ENCODE measurements at places on chromosomes 11 and 22.

DNA sequence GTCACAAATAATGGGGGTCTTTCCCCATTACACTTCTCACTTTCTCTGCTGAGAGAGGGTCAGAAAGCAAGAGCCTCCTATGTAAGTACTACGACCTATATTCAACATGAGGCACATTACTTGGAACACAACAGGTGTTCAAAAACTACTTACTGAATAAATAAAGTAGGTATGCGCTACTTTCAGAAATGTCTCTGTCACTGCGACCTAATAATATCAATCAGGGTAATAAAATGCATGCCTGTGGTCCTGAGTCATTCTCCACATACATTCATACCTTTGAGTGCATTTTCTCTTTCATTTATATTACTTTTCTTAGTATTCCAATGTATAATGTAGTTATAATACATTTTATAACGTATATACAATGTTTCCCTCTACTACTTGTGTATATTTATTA, 838.9 kb downstream of the DLG2 start:
- DNase-seq, result no peak

GRCh38 chr11:64490562-64491216, 100.3 kb upstream of the SLC22A12 start:
- DNase-seq, result no peak

- DNase-seq, result no peak
These were observed 36.9 kb upstream of the PRR5 start for GRCh38 chr22:44665115-44665514.

- no peak for DNase-seq
These were observed 113.2 kb upstream of the RAG2 start for GRCh38 chr11:36711104-36711825.

GRCh38 chr11:65546217-65546958, 11.8 kb downstream of the LTBP3 start:
- peak; percentile 61 for DNase-seq

- DNase-seq, result peak; percentile 58
These were observed 33.0 kb upstream of the MYOD1 start for GRCh38 chr11:17686231-17686980.

DNA sequence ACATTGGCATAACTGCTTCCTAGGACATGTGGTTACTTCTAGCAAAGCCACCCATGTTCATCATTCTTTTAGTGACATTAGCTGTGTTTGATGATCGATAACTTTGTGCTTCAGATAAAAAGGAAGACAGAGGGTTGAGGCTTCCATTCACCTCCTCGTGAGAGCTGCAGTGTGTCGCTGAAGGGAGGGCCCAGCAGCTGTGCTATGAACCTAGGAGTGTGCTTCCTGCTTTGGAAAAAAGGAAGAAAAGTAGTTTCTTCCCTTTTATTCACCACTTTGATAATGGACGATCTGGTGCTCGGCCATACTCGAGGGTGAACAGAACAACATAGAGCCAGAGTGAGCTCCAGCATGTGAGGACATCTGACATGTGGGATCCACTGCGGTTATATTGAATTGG, 6.1 kb upstream of the RFPL2 start:
- no peak for DNase-seq

DNA sequence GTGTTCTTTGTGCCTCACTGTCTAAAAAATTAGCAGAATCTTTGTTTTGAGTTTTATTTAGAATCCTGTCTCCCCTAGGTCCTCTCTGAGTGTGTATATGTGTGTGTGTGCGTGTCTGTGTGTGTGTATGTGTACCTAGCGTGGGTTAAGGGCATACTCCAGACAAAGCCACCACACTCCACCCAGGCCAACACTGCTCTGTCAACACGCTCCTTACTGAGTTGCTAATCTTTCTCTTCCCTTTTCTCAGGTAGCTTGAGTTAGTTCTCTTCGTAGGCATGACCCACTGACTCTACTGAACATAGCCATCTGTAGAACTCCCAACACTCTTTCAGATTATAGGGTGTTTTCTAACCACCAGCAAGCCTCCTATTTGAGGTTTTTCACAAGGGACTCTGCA, 131.1 kb downstream of the LRRC4C start:
- DNase-seq, result no peak

GRCh38 chr11:118213201-118213600, 11.6 kb downstream of the JAML start:
- DNase-seq, result no peak

- no peak for DNase-seq
These were observed 19.7 kb upstream of the GLYATL1 start for GRCh38 chr11:58919561-58919960.

- DNase-seq, result no peak
These were observed 15.8 kb downstream of the IL17RA start for GRCh38 chr22:17100621-17101020.

DNA sequence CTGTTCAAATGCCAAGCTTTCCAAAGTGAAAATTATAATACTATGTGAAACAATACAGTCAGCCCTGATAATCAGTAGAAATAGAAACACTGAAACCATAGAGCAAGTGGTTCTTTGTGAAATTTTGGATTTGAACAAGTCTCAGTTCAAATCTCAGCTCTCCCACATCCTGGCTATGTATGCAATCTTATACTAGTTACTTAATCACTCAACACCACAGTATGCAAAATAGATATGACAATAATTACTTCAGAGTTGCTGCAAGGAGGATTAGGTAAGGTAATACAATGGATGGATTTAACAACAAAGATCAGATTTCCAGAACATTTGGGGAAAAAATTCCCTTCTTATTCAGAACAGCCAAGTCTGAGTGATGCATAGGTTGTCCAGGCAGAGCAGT, 851.8 kb upstream of the CCDC90B start:
- no peak for DNase-seq

DNA sequence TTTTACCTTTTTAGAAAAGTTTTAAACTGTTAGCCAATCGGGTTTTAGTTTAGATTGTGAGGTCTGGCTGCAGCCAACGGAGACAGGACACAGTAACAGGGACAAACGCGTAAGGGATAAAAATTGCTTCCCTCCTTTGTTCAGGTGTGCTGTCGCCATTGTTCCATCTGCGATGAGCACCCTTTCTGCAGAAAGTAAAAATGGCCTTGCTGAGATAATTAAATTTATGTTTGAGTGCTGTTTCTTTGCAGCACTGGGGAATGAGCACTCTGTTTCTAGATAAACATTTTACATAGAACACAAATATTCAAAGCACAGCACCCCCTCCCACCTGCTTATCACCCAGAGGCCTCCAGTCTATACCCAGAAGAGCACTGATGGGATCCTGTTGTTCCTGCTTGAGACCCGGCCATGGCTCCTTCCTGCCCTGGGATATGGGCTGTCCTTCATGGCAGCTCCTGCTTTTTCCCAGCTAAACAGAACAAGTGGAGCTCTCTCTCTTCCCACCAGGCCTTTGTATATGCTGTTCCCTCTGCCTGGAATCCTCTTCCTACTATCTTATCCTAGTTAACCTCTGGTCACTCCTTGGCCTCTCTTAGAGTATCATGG, 34.3 kb upstream of the CELSR1 start:
- DNase-seq, result no peak

- DNase-seq, result no peak
These were observed 388.4 kb downstream of the SOX6 start for GRCh38 chr11:15967966-15968365.

DNA sequence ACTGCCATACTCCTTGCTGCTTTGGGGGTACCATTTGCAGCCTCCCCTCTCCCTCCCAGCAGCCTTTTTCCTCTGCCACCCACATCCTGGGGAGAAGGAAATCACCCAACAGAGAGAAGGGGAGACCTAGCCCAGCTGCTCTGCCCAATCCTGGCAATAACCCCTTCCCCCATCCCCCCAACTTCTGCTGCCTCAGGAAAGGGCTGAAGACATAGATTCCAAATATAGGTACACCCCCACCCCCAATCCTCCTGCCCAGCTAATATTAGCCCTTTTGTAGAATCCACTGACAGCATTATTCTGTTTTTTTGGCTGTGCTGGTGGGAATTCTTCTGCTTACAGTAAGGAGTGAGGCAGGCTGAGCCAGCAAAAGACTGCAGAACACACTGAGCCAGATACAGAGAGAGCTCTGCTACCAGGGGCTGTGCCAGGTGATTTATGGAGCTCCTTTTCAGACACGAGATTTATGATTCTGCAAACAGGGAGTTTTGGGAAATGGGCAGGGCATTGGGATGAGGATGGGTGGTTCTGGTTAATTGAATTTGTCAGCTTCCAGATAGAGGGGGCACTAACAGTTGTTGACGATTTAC, 164.0 kb downstream of the TENM4 start:
- no peak for DNase-seq

DNA sequence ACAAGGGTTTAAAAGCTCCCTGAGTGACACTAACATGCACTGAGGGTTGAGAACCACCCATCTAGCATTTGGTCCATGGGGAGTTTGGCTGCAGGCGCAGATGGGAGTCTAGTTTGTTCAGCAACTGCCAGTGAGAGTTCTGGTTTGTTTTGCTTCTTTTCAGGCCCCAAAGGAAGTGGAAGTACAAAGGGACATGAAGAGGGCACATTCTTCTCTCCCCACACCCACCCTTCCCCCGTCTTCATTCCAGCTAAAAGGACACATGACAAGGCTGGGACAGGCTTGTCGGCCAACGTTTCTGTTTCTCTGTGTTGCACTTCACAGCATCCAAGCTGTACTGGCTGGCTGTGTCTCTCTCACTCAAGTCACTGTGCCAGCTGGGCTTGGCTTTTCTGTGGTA, 8.2 kb upstream of the ENDOD1 start:
- DNase-seq, result no peak

DNA sequence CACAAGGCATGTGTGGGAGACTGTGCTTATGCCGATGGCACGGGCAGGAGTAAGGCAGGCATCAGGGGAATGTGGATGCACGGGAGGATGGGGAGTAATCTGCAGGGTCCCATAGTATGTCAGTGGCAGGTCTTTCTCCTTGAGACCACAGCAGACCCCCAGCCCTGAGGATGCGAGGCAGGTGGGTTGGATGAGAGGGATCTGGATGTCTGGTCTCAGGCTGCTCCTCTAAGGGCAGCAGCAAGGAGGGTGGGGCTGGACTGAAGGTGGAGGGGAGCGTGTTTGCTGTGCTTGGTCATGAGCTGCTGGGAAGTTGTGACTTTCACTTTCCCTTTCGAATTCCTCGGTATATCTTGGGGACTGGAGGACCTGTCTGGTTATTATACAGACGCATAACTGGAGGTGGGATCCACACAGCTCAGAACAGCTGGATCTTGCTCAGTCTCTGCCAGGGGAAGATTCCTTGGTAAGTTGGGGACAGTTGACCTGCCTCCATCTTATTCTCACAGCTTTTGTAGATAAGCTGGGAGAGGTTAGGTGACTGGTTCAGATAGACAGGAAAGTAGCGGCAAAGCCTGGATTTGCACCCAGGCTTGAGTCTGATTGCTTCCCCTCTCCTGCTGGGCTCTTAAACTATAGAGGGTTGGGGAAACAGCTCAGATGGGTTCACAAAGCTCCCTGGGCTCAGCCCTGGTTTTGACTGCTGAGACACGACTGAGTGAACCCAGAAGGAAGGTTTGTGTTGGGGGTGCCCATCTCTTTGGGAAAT, at the start of gene APOL1:
APOL1 (plus strand) TSS at position 380 of the 769 bp plus-strand sequence. CDS start 1,823 bp downstream, outside the sequence.
- DNase-seq, result no peak

DNA sequence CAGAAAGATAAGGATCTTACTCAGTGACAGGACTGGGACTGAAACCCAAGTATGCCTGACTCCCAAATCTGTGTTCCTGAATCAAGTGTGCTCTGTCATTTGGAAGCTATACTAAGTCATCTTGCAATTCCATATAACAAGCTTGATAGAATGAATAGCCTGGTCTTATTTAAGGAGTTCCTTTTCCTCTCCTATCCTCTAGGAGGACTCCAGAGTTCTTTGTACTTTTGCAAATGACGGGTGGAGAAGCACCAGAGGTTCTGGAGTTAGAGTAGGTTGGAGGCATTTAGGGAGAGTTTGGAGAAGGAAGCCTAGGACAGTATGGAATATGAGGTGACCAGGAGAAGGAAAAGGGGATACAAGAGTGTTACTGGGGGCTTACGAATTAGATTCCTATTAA, 92.9 kb upstream of the RCN1 start:
- DNase-seq, result no peak

DNA sequence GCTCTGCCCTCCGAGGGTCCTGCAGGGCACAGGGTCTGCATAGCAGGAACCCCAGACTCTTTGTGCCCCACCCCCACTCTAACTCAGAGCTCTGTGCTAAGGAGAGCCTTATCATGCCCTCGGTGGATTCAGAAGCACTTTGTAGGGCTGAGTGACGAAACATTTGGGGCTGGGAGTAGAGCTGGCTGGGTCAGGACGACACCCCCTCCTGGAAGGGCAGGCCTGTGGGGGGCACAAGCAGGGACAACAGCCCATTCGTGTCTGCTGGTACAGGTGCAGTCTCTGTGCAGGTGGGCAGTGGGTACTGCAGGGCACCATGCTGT, 8.9 kb downstream of the APOBEC3A start:
- no peak for DNase-seq

GRCh38 chr11:111918390-111919256, at the start of gene C11orf52:
TSS of gene C11orf52 (plus strand) at chr11:111918913. CDS start at chr11:111918973, 60 bp downstream.
- DNase-seq, result no peak

DNA sequence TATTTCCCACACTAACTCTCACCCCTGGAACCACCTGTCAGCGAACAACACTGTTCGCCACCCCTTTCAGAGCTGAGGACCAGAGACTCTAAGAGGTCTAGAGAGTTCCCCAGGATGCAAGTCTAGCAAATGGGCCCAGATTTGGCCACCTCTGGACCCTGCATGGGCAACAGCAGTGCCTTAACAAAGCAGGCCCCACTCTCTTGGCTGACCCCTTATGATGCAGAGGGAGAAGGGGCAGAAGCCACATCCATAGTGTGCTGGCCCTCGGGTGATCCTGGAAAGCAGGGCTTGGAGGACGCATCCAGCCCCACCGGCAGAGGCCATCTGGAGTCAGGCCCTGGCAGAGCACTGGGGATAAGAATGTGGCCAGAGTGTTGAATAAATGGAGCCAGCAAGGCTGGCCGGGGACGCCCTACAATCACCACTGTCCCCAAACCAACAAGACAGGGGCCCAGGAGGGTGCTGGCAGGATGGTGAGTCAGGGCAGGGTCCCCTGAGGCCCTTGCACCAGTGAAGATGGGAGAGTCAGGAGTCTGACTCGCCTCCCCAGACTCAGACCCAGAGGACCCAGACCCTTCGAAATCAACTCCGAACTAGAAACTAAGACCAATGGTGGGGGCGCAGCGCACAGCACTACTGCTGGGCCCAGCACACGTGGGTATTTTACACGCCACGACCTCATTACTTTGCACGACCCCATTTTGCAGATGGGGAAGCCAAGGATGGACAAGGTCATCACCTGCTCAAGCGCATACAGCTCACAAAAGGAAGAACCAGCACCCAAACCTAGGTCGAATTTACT, 6.5 kb downstream of the CSNK1E start:
- no peak for DNase-seq
